ENCODE measurements at places on chromosomes 7 and 10. TPM values are rescaled to one million over a fixed set of nuclear protein-coding genes. Genes with fewer than 3 reads are reported as not detected.

AS3MT gene
- total RNA-seq: 13.7 TPM

SMKR1 gene
- 0.44 TPM for total RNA-seq

OPALIN gene
- not detected for total RNA-seq

HOXA13 gene
- total RNA-seq: 14.9 TPM

INHBA gene
- 18.2 TPM for total RNA-seq

TRIM73 gene
- total RNA-seq: 0.55 TPM

SORCS3 gene
- under 0.01 TPM for total RNA-seq

CALCR gene
- not detected for total RNA-seq

FAM24B gene
- 9.0 TPM for total RNA-seq

ANKRD7 gene
- 1.9 TPM for total RNA-seq

MBL2 gene
- not detected for total RNA-seq

WNT8B gene
- not detected for total RNA-seq

CALHM2 gene
- total RNA-seq: 19.7 TPM

CTBP2 gene
- 84.7 TPM for total RNA-seq

RAMP3 gene
- not detected for total RNA-seq

MDFIC gene
- total RNA-seq: 56.2 TPM

MYH16 gene
- total RNA-seq: 0.33 TPM

PNLIPRP2 gene
- not detected for total RNA-seq

NUTM2E gene
- not detected for total RNA-seq

SMO gene
- 29.2 TPM for total RNA-seq

PNLIPRP3 gene
- 0.12 TPM for total RNA-seq

ECHS1 gene
- 52.3 TPM for total RNA-seq

PAOX gene
- total RNA-seq: 9.2 TPM

OR2A1 gene
- not detected for total RNA-seq

SP8 gene
- not detected for total RNA-seq

WASHC2C gene
- 39.0 TPM for total RNA-seq

TAS2R3 gene
- 0.44 TPM for total RNA-seq

MEST gene
- total RNA-seq: 5.5 TPM

JCAD gene
- 2.5 TPM for total RNA-seq

CACNA2D1 gene
- 61.6 TPM for total RNA-seq

FAM241B gene
- 0.87 TPM for total RNA-seq

PALS2 gene
- total RNA-seq: 52.6 TPM

COBL gene
- under 0.01 TPM for total RNA-seq

MGMT gene
- 10.0 TPM for total RNA-seq
